CD4-positive, alpha-beta T cell treated with Interleukin-1 beta for 1 hour (primary cell): ENCODE measurements at places on chromosomes 4 and X.

DNA sequence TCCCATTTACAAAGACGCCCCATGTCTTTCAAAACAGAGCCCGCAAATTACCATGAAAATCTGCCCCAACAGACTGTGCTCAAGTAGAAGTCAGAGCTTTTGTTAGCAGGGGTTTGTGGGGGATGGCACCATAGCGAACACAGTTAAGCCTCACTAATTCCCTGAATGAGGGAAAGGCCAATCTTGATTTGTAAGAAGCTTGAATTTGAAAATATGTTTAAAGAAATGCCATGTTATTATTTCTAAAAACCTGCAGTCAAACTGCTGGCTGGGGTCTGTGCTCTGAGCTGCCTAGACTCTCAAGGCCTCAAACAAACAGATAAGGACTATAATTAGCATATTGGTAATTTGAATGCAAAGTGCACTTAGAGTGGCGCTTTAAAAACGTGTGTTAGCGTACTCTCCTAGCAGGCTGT, 9.4 kb upstream of the PAK3 start:
- no peak for DNase-seq

- no peak for DNase-seq
Measured at GRCh38 chrX:8731559-8732395, at the start of gene ANOS1. ANOS1 (minus strand) TSS chrX:8732137; CDS start chrX:8732036, 101 bp downstream.

- no peak for DNase-seq
Measured at GRCh38 chr4:10832806-10833628, 148.4 kb upstream of the CLNK start.

DNA sequence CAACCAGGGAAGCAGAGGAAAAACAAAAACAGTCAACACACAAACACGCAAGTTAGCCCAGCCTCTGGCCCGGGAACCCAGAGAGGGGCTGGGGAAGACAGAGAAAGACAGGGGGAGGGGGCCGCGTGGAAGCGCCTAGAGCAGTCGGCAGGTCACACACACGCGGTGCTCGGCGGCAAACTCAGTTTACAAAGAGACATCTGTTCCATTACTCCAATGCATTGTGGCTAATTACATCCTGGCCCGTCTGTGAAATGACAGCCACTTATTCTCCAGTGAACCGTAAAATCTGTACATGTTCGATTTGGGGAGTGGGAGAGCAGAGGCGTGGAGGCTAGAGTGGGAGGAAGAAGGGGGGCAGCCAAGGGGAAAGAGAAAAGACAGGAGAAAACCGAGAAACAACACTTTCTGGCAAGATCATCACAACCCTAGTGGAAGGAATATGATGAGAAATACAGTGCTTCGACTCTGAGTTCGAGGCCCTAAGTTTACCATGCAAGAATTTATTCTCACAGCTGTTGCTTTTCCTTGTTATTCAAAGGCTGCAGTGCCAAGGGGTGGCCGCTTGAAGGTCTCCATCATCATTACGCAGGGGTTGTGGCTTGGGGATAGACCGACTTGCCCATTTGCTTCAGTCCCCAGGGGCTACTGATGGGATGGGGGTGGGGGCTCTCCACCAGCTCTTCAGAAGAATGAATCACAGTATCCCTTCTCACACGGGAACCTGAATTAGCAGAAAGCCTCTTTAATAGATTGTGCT, 167.7 kb downstream of the MGST2 start:
- DNase-seq, result no peak

- no peak for DNase-seq
Measured at GRCh38 chr4:76895619-76896018, 2.3 kb downstream of the SOWAHB start.

DNA sequence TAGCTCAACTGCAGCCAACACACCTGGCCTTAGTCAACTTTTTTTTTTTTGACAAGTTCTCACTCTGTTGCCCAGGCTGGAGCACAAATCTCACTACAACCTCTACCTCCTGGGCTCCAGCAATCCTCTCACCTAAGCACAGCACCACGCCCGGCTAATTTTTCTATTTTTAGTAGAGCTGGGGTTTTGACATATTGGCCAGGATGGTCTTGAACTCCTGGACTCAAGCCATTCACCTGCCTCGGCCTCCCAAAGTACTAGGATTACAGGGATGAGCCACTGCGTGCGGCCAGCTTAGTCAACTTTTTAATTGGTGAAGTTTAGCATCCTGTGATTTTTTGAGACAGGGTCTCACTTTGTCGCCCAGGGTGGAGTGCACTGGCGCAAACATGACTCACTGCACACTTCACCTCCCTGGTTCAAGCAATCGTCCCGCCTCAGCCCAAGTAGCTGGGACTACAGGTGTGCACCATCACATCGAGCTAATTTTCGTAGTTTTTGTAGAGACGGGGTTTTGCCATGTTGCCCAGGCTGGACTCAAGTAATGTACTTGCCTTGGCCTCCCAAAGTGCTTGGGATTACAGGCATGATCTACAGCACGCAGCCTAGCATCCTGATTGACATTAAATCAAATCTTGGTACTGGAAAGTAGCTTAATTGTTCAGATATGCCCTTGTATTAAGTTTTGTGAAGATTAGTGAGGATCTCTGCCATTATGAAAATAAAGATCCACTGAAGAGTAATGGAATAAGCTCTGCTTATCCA, 8.3 kb downstream of the HNRNPDL start:
- DNase-seq, result no peak

DNA sequence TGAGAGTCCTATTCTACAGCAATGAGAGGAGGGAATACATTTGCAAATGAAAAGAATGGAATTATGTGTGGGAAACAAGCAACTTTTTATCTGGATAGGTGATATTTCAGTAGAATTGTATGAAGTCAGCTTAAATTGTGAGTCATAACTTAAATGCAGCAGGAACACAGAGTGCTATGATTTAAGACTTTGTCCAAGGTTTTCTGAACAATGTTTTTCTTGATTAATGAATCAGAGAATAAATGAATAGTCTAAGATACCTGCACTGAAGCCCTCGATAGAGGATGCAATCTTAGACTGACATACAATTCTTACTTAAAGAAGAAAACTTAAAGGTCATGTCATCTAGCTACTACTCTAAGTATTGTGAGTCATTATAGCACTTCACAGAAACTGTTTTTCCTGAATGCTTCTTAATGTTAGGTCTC, 8.0 kb downstream of the ARHGEF38 start:
- no peak for DNase-seq

- DNase-seq, result no peak
Measured at GRCh38 chrX:23003116-23003515, 3.4 kb downstream of the DDX53 start.

DNA sequence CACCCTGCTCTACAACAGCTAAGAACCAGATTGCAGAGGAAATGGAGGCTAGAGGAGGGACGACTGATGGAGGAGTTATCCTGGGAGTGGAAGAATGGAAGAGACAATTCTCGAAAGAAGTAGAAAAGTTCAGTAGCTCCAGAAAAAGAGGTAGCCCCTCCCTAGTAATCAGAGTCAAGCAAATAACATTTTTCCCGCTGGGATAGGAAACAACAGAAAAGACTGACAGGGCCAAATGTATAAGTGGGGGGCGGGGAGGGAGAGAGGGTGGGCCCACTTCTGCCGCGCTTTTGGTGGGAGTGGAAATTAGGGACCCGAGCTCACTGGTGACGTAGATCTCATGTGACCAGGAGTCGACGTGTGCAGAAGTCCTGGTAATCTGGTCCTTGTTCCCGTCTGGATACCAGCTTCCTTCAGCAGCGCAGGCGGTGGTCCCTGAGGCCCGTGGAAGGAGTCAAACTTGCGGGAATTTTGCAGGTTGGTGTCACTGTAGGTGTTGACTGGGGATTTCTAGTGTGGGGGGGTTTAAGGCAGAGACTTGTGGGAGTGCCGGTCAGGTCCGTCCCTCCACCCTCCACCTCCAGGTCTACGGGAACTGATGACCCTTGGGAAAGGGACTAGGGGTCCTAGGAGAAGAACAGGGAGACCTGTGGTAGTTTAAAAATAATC, at the start of gene TCEAL9:
TCEAL9 (plus strand) TSS at position 377 of the 669 bp plus-strand sequence. CDS start 1,179 bp downstream, outside the sequence.
- no peak for DNase-seq

DNA sequence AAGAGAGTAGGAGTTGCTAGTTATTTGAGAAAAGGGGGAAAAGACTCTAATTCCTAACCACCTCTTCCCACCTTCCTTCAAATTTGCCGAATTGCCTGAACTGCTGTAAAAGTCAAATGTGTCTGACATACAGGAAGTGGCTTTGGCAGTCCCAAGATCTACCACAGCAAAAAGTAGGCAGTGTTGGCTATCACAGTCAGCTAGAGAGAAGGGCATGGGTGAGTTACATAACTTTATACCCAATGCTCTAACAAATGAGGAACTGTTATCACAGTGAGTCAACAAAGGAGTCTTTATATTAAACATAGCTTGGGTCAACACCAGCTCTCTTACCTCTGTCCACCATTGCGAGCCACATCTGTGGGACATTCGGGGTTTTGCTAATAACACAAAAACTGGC, 2.4 kb upstream of the MBNL3 start:
- DNase-seq, result peak; percentile 60
